ENCODE measurements at places on chromosomes 5 and 9.

DNA sequence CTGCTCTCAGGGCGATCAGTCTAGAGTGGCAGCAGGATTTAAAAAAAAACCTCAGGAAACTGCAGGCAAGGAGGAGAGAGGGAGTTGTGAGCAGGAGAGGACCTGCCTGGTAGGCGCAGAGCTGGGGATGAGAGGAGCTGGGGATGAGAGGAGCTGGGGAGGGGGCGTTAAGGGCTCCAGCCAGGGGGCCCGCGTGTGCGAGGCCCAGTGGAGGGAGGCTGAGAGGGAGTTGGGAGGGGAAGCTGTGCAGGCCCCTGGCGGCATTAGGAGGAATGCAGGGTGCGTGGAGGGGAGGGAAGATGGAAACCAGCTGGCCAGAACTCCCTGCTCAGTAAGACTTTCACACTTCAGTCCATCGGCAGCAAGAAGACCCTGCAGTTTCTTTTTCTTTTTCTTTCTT, 45.2 kb upstream of the HMCN2 start:
- DNase-seq: peak; percentile 46

DNA sequence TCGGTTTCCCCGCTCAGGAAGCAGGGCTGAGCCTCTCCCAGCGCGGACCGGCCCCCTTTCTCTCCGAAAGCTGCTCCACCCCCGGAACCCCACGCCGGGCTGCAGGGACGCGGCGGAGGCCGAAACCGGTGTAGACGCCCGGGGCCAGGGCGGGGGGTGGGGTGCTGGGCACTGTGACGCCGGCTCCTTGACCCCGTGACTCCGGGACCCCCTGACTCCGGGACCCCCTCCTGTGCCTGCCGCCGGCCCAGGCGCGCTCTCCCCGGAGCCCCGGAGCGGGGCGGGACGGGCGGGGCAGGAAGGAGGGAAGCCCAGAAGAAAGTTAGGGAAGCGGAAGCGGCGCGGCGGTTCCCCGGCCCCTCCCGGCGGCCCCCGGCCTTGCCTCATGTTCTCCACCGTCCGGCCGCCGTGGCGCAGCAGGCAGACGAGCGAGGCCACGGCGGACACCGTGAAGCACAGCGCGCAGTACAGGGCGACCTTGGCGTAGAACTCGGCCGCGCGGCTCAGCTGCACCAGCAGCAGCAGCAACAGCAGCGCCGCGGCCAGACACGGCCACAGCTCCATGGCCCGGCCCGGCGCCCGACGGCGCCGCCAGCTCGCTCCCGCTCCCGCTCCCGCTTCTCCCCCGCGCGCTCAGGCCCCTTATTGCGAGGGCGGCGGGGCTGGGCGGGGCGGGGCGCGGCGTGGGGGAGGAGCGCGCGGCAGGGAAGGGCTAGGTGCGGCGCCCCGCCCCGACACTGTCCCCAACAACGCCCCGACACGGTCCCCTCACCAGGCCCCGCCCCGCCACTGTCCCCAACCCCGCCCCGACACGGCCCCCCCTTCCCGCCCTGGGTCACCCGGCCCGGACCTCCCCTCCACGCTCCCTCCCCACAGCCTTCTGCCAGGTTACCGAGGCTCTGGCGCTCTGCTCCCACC, at the start of gene AGPAT2:
Gene AGPAT2, minus strand, starts transcription at position 664 of the 918 bp plus-strand sequence. Its CDS starts 100 bp downstream, at position 564.
- no peak for DNase-seq

GRCh38 chr5:147450606-147451005, 59.3 kb downstream of the DPYSL3 start:
- no peak for DNase-seq

DNA sequence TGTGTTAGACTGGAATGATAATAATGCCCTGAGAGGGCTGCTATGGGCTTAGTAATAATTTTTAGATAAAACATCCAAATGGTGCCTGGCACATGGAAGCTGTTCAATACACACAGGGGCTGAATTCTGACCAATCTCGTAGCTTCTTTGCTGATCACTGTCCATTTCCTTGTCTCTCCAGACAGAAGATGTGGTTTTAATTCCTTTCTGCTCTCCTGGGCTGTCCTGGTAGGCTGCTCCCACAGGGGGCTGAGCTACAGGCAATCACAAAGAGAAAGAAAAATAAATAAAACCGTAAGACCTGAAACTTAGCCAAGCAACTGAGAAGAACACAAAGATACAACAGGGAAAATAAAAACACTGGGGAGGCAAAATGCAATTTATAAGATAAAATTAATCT, 136.5 kb downstream of the CDK5RAP2 start:
- peak; percentile 72 for DNase-seq

Measured in AG04450 (cell line).